ENCODE measurements at places on chromosomes 2 and 18. TPM values are rescaled to one million over a fixed set of nuclear protein-coding genes. Genes with fewer than 3 reads are reported as not detected.

DNA sequence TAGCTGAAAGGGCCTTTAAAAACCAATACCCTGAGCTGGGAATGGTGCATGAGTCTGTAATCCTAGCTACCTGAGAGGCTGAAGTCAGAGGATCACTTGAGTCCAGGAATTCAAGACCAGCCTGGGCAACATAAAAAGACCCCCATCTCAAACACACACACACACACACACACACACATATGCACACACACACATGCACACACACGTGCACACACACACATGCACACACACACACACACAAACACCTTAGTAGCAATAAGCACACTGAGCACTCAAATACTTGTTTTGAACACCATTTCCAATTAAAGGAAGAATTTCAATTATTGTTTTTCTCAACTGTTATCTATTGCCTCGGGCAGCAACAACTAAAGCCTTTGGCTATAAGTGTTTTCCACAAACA lies 25.6 kb upstream of the UBE2F start:
- DNase-seq: no peak

GRCh38 chr2:199833525-199833924 lies 17.5 kb downstream of the FTCDNL1 start:
- DNase-seq: no peak

GRCh38 chr18:56443166-56443907 lies 195.1 kb downstream of the TXNL1 start:
- DNase-seq: no peak

DNA sequence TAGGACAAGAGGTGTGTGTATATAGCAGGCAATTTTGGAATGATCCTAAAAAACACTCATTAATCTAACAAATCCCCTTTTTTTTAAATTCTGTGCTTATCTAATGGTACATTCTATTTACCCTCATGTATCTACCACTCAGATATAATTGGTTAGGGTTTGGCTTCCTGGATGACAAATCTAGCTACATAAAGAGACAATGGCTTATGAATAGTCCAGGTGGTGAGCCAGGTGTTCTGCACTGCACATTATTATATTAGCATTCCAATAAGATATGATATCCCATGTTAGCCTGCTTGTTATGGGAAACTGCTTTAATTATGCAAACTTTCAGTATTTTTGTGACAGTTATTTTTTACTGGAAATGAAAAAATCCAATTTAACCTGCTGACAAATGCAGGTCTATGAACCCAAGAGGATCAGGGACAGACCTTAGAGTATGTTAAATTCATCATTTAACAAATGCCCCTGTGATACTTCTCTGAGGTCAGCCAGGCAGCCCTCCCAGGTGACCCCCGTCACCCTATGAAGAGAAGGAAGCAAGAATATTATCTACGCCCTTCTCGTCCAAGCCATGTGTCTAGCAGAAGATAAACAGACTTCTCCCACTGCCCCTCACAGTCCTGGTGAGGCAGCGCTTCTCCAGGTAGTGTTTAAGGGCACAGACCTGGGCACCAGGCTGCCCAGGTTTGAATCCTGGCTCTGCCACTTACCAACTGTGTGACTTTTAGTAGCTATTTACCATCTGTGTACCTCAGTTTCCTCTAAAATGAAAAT lies 83.0 kb downstream of the ADD2 start:
- DNase-seq: no peak

The GALM gene
- total RNA-seq: 11.7 TPM

The OLA1 gene
- total RNA-seq: 126 TPM

- DNase-seq: no peak
These were observed 108.9 kb downstream of the CLIP4 start for GRCh38 chr2:29223851-29224692.

- DNase-seq: no peak
These were observed 10.7 kb downstream of the RBM43 start for GRCh38 chr2:151251012-151251411.

DNA sequence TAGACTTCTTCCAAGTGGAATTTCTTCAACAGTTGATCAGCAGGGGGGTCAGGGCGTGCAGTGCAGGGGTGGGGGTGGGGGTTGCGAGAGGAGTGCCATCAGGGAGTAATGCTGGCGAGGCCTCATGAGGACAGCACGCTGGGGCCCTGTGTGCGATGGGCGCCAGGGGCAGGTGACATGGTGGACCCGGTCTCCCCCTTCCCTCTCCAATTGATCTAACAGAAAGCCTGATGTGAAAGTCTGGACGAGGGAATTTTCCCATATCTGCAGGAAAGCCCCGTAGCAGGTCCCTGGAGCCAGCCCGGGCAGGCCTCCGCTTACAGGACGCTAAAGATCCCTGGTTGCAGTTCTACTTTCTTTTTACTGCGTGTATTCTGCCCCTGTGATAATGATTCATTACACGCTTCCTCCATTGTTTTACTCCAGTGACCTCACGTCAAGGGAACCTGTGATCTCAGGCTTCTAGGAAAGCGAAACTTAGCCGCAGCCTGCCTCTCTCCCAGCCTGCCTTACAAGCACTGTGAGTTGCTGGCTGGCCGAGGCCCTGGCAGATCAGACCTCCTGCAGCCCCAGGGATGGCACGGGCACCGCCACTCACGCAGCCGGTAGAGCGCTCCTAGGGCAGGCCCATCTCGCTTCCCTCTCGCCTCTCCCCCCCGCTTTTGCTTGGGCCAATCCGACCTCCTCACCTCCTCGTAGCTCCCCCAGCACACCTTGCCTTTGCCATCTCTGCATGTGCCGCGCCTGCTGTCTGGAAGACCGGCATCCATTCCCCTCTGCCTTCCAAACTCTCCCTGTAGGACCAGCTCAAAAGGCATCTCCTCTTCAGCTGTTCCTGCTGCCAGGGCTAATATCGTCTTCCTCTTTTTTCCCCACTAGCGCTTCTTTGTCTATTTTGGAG lies 19.2 kb downstream of the NEURL3 start:
- DNase-seq: peak; percentile 63

DNA sequence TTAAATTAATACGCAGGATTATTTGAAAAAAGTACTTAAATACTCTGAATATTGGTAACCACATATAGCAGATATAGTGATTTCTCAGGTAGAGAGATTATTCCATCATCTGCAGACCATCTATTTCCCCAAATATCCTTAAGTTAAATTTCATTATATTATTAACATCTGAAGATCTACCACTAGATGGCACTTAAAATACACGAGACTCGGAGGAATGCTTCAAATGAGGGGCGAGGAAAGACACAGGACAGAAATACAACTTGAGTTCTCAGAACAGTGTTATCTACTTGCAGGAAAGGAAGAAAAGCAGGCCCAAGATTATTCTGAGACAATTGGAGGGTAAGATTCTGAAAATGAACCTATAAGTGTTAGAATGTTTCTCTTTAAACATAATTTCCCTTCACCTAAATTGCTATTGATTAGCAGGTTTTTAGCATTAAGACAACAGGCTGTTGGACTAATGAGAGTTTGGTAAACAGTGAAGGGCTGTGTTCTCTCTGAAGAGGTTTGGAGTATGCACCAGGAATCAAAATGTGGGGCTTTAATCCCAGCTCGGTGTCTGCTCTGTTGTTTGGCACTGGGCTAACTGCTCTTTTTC lies 76.9 kb upstream of the GCFC2 start:
- DNase-seq: peak; percentile 84

- no peak for DNase-seq
These were observed 11.1 kb upstream of the MAP4K3 start for GRCh38 chr2:39448169-39448502.

GRCh38 chr18:6606411-6607085 lies 123.0 kb upstream of the ARHGAP28 start:
- DNase-seq: no peak

The ACVR1 gene
- total RNA-seq: 0.22 TPM

The C2orf92 gene
- 5.2 TPM for total RNA-seq

The TXNDC2 gene
- not detected for total RNA-seq

DNA sequence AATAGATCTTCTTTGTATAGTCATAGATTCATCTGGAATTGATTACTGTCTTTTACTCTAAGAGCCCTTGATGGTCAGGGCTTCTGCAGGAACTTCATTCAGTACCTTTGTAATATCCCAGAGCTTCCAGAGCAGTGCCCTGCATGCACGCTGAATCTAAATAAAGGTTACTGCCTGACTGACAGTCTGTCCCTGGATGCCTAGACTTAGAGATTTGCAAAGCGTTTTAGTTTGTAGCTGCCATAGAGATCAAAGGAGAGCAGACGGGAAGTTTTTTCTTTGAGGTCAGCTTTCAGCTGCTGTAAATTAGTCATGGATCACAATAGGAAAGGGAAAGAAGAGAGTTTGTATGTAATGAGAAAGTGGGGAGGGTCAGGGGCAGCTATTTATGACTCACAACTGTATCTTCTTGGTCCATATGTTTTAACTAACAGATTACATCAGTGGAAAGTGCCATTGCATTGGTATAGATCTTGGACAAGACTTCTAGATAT lies 45.2 kb upstream of the NYAP2 start:
- no peak for DNase-seq

The MAT2A gene
- total RNA-seq: 324 TPM

The CFAP65 gene
- total RNA-seq: 0.11 TPM

The HAAO gene
- not detected for total RNA-seq

The PIEZO2 gene
- not detected for total RNA-seq

- peak; percentile 66 for DNase-seq
These were observed 96.7 kb downstream of the PMAIP1 start for GRCh38 chr18:59996370-59996966.

DNA sequence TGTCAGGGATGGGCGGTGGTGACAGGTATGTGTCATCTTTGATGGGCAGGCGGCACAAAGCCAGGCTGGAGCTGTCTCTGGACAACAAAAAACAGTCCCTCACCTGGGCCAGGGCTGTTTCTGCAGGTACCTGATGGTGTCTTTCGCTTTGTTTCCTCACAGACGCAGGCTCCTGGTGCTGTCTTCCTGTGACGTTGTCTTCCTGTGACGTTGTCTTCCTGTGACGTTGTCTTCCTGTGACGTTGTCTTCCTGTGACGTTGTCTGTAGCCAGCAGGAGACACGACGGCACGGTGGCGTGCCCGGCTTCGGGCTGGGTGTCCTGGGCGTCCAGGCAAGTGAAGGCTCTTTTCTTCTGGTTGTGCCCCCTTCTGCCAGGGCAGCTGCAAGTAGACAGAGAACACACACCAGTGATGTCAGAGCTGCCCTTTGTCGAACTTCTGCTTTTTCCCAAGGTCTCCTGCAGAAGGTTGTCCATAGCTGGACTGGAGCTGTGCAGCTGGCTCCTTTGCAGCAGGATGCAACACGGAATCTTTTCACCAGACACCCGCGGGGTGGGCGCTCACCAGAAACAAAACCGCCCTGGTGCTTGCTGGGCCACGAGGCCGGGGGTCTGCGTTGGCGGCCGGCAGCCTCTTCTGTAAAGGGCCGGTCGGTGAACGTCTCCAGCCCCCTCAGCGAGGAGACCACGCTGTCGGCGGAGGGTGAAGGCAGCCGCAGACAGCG lies 21.1 kb downstream of the GPR35 start:
- no peak for DNase-seq

GRCh38 chr2:189312643-189313042 lies 128.6 kb upstream of the WDR75 start:
- no peak for DNase-seq

GRCh38 chr18:12254136-12254819 lies at the start of gene CIDEA:
TSS of gene CIDEA (plus strand) at chr18:12254361. CDS start at chr18:12254384, 23 bp downstream.
- no peak for DNase-seq
